NCI-H146 (cell line): ENCODE measurements at places on chromosomes 2 and 18.

GRCh38 chr2:117957616-117958015 lies 56.3 kb downstream of the CCDC93 start:
- DNase-seq, result no peak

DNA sequence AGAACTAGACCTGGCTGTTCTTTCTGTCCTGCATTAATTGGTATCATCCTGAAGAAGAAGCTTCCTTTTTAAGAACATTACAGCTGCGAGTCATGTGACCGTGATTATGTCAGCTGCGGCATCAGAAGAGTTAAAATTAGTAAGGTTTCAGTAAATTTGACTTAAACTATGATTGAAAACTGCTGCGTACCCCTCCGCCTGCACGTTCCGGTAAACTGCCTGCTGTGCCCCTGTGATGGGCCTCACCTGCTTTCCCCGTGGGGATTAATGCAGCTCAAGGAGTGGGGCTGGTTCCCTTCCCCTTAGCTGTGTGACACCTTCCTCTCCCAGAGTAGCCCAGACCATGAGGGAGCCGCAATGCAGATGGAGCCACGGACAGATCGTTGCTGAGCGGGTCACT lies 36.1 kb upstream of the MYO3B start:
- DNase-seq, result no peak

DNA sequence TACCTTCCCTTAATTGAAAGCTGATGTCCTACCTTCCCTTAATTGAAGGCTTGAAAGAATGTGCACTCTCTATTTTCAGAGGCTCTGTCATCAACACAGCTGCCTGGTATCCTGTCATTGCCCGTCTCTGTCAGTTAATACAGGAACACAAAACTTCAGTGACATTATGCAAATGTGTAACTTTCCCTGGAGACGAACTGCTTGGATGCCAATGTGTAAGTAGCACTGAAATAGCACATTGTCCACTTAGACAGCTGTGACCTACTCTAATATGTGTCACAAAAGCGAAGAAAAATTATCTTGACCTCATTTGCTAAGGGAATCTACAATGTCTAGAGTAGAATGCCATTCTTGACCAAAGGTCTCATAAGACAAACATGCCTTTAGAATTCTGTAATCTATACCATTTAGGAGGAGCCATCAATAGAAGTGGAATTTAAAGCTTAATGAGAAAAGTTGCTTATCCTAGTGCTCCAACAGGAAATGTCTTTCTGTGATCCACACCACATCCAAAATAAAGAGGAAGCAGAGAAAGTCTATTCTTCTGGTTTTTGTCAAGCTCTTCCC lies 138.1 kb downstream of the BARD1 start:
- DNase-seq, result no peak

DNA sequence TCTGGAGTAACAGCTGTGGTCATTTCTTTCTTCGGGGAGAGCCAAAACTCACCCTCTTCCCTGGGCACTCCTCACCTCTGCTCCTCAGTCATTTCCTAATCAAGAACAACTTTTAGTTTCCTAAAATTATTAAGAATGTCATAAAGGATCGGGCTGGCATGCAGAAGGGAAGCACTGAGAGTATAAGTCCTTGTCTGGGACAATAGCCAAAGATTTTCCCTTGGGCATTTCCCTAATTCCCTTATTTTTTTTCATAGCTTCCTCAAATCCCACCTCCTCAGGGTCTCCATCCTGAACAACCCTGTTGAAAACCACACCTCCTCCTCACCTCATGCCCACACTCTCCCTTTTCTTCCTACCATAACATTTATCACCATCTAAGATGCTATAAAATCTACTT lies 115.0 kb downstream of the MREG start:
- DNase-seq, result no peak

GRCh38 chr2:176112375-176113302 lies 3.9 kb upstream of the HOXD10 start:
- no peak for DNase-seq
